EH (cell line): ENCODE measurements at places on chromosomes 7 and 10.

GRCh38 chr10:110483633-110484032 lies 14.1 kb upstream of the DUSP5 start:
- no peak for DNase-seq

- DNase-seq, result no peak
Measured at GRCh38 chr7:779480-779879, 52.4 kb upstream of the PRKAR1B start.

DNA sequence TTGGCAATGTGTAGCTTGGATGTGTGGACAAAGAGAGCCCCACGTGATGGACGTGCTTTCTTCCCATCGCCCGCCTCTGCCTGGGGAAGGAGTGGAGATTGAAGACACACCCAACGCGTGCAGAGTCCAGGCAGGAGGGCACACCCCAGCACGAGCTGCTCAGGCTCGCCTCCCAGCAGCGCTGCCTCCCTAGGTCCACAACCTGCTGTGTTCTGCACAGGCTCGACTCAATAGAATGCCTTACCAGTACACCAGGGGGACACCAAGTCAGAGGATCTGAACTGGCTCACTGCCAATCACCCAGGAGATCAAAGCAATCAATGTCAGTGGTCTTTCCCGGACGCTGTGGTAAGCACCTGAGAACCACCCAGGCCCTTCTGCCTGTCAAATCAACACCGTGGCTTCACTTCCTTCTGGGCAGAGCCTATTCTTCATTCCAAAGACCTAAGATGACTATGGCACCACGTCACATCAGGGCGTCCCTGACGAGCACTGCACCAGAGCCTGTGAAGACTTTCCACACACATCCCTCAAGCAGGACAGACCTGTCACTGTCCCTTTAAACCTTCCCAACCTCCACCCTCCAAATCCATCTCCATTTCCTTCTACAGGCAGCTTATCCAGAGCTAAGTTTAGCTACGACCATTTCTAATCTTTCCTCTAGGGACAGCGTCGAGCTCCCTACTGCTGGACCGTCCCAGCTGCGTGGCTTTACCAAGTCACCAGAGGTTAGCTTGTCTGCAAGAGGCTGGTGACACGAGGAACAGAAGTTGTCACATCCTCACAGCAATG lies 72.3 kb downstream of the AMZ1 start:
- peak; percentile 68 for DNase-seq

DNA sequence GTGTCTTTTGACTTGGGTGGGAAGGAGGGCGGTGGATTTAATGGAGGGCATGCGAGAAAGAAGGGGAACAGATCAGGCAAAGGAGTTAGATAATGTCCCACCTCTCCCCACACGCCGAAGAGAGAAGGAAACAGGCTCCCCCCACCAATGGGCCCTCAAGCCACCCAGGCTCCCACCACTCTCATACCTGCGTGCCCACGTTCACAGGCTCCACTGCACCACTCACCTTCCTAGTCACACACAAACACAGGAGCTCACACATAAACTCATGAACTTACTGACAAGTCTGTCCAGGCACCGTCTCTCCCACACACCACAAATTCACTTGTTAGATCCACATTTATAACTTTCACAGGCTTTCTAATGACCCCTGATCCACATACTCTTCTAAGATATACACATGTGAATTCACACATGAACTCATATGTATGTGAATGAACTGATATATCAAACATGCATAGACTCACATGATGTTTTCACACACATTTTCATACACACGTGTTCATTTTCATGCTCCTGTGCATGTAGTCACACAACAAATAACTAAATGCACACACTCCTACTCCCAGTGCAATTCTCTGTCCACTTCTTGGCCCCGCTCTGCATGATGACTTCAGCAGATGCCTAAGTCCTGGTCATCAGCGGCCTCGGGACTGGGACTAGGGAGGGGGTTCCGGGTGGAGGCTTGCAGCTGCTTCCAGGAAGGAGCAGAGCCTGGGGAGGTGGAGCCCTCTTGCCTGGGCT lies 1.5 kb downstream of the LZTS2 start:
- peak; percentile 93 for DNase-seq

DNA sequence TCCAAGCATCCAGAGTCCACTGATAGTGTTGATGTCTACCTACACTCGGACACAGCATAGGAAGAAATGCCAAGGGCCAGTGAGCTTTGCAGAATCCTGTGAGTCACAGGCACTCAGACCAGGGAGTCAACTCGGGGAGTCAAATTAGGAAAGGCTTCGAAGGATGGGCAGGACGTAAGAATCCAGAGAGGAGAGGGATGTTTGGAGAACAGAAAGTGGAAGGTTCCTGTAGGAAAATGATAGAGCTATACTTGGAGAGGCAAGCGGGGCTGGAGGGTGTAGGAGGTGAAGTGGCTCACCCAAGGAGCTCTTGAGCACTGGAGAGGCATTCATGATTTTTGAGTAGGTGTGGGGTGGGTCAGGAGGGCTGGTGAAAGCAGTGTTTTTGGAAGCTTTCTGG lies 3.0 kb downstream of the ZYX start:
- DNase-seq, result peak; percentile 75

GRCh38 chr7:71618278-71618677 lies 486.3 kb downstream of the GALNT17 start:
- DNase-seq, result no peak

DNA sequence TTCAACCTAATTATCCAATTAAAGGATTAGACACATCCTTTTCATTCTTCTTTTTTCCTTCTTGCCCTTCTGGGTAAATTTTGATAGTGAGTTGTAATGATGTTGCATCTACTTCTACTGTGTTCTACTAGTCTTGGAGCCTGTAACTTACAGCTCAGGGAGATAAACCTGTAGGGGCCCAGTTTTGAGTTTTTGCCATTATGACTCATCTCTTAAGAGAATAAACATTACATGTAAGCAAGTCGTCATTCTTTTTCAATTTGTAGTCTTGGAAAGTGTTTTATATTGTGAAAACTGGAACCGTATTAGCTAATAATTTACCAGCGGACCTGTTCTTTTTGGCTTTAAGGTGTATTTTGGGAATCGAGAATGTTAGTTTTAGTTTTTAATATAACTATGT lies 89.7 kb upstream of the RPA3 start:
- peak; percentile 57 for DNase-seq

GRCh38 chr7:141118767-141119166 lies 44.9 kb downstream of the TMEM178B start:
- no peak for DNase-seq

DNA sequence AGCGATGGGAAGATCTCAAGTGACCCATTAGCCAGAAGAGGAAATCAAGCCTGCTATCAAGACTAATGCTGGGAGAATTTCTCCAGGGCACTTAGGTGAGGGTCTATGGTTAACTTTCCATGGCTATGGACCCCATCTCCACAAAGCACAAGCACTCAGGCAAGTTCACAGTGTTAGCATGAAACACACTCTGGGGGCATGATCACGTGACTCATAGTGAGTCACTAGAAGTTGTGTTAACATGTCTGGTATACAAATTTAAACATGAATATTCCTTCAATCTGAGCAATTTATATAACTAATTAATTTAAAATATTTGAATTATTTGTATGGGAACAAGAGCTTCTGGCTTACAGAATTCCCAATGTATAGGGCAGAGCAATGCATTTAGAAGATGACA lies 131.8 kb downstream of the FAM204A start:
- DNase-seq, result peak; percentile 3

- no peak for DNase-seq
Measured at GRCh38 chr7:27922907-27923641, 183.1 kb downstream of the TAX1BP1 start.

DNA sequence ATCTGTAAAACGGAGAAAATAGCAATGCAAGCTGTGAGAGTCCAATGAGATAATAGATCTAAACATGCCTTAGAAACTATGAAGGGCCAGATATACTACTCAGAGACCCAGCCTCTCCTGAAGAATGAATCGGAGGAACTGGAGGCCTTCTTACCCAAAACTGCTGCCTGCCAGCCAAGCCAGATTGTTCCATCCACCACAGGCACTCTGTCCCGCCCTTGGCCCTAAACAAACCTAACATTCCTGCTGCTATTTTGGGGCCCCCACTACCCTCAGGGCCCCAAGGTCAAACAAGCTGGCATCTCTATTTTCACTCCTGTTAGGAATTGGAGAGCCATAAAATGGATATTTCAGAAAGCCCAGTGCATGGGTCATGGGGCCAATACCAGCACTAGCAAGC lies 48.0 kb upstream of the HMX3 start:
- DNase-seq, result no peak

DNA sequence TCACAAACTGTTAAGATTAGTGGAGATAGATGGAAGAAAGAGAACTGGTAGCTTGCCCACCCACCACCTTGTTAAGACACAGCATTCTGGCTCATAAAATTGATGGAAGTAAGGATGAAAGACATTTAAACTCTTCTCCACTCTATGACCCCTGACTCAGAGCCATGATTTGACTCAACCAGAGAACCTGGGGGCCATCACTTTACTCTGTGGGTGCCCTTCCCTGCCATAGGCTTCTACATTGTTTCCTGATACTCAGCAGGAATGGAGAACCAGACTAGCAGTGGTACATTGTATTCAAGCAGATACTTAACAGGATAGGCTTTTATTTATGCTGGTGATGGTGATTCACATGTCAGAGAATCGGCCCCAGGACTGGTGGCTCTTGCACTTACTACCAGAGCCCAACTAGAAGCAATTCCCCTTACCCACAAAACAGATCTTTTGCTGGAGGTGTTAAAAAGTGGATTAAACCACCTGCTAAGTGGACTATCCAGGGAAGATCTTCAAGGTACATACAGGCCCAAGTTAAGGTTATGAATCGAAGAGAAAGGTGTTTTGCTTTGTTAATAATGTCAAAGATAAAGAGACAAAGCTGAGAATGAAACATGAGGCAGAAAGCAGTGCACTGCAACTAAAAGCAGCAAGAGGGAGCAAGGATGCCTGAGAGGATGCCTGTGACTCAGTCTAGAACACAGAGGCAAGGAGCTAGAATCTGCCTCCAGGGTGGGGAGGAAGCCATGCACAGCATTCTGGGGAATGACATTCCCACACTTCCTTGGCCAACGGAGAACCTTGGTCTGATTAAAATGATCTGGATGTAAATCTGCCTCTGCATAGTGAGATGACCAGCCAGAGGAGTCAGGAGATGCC lies 36.0 kb upstream of the GLI3 start:
- peak; percentile 85 for DNase-seq

- DNase-seq, result no peak
Measured at GRCh38 chr10:13718820-13719219, 132.1 kb downstream of the PRPF18 start.

DNA sequence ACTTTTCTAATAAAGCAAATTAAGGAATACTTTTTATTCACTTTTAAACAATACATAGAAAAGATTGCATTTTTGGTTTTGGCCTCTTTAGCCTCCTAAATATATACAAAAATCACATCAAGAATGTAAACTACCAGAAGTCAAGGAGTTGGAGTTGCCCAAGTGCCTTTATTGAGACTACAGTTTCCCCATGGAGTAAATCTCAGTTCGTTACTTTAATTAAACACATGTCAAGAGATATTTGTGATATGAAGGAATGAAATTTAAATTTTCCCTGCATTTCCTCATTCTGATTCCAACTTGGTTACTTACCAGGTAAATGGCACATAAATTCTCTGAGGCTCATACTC lies 492.9 kb downstream of the TNS3 start:
- no peak for DNase-seq

DNA sequence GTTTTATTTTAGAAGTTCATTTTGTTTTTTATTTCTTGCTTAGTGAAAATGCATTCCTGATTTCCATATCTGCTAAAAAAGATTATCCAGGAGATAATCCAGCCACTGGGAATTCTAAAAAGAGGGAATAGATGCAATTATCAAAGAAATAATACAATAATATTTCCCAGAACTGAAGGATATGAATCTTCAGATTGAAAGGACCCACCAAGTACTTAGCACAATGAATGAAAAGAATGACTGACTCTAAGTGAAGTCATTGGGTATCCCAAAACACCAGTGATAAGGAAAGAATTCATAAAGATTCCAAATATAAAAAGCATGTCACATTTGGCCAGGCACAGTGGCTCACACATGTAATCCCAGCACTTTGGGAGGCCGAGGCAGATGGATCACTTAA lies 79.3 kb downstream of the REEP3 start:
- no peak for DNase-seq

DNA sequence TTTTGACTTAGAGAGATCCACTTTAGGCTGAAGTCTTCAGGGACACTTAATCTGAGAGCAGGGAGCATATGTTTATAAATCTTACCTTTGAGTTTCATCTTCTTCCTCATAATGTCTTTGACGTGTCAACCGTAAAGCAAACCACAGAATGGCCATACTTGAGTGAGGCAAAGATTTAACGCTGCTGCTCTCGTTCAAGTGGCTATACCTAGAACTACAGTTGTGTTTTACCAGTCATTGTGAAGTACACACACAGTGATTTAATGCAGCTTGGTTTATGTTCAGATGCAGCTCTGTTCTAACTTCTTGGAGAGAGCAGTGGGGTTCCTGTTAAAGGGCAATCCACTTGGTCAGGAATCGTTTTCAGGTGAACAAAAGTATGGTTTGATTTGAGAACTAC lies 39.9 kb upstream of the GOT1 start:
- no peak for DNase-seq

DNA sequence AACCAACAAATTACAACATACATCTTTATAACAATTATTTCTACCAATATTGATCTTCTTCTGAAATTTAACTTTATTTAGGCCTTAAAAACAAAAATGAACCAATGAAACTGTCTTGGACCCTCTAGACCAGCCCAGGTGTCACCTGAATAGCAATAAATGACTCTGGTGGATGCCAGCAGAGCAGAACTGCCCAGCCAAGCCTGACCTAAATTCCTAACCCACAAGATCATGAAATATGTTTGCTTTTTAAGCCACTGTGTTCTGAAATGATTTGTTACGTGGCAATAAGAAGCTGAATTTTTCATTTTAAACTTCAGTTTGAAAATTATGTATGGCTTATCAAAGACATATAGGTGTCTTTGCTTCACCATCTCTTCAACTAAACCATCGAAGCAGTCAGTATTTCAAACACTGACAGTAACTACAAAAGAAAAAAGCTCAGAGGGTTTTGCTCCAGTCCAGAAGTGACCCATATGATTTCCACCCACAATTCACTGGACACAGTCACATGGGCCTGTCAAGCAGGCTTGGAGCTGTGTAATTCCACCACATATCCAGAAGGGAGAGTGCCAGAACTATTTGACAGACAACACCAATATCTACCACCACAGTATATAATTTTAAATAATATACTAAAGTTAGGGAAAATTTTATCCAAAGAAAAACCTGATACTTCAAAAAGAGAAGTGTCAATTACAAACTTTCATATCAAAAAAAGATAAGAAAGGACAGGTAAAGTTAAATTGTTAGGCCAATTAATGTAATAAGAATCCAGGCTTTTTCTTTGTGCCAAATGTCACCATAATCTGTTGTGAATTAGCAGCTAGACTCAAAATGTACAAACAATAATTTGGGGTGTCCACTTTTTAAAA lies 94.5 kb downstream of the KMT2C start:
- DNase-seq, result peak; percentile 71

DNA sequence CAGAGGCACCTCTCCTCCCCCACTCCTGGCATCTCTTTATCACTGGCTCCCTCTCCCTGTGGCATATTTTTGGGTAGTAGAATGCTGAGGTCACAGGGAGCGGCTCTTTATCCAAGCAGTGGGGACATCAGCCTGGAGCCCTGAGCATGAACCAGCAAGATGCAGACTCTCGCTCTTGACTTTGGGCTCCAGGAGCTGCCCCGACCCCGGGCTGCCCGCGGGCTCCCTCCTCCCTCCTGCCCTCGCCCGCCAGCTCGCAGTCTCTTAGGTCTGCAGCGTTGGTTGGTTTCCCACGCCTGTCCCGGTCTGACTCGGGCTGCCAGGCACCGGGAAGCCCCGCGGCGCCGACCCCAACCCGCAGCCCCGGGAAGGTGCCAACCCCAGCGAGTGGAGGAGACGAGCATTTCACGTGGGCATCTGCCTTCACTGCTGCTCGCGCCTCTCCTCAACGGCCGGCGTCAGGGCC lies 1.3 kb downstream of the INSYN2A start:
- peak; percentile 41 for DNase-seq
